ENCODE measurements at places on chromosomes 4 and X.

GRCh38 chr4:48340276-48340964, 909 bp upstream of the SLAIN2 start:
- no peak for DNase-seq

DNA sequence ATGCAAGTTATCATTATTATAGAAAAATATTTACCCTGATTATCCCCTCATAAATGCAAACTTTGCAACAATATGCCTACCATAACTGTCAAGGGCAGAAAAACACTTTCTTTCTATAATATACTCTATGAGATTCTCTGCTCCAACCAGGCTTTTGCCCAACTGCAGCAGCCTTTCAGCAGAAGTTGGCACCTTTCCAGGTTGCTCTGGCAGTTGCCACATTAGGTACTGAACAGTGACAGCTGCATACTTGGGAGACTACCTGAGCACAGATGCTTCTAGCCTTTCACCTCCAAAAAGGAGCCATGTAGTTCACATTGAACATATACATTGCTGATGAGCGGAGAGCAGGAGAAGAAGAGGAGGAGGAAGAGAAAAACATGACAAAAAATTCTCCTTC, 69.5 kb upstream of the BRWD3 start:
- DNase-seq: no peak

GRCh38 chrX:40176351-40177116, 78.8 kb upstream of the BCOR start:
- DNase-seq: peak; percentile 84

DNA sequence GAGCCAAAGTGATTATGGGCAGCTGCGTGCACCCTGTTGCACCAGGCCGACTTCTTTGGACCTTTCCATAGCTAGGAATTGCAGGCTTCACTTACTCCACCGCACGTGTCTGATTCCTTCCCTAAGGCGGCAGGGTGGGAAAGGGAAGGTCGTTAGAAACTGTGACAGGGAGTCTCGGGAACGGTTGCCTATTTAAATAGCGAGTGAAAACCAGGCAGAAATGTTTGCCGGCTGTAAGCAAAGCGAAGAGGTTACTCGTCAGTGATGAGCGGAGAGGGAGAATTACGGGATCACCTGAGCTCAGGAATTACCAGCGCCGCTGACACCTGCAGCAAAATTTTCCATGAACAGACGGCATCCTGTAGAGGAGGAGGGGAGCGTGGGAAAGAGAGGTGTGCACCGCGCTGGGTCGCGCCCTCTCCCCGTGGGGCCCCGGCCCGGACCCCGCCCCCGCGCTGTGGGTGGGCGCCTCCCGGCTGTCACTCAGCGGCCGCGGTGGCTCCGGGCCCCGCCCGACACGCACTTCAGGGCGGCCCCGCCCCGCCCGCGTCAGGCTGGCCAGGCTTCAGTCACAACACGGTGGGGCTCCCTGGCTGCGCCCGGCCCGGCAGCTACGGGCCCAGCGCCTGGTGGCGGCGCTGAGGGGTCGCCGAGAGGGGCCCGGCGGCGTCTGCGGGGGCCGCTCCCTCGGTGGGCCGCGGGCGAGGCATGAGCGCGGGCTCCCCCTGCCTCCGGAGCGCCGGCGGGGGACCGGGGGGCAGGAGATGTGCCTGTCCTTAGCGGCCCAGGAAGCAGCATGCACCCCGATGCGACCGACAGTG, at the start of gene SNX25:
TSS of gene SNX25 (plus strand) at position 568 of the 821 bp plus-strand sequence. CDS start at position 797, 229 bp downstream.
- DNase-seq: peak; percentile 77

DNA sequence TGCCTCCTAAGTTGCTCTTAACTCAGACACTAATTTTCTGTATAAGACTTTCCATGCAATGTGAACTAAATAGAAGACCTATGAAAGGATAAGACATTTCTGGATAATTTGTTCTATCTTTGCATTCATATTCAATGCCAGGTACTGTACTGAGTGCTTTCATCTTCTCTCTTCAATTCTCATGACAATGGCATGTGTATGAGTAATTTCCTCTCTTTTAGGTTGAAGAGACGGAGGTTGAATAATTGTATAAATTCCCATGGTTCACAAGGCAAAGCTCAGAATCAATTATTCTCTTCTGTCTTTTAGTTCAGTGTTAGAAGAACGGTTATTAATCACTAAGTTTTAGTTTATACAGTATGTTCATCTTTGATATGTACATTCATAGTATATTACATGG, 29.3 kb upstream of the CFAP299 start:
- DNase-seq: no peak

DNA sequence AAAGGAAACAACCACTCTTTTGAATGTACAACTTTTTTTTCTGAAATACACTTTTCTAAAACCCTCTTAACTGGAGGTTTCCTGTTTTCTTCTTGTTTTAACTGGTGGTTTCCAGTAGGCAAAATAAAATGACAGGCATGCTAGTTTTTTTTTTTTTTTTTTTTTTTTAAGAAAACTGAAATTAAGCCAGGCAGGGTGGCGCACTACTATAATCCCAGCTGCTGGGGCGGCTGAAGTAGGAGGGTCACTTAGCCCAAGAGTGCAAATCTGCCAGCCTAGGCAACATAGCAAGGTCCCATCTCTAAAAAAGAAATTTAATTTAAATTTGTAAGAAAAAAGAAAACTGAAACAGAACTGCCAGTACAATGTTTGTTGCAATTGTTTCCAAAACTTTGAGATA, 44.0 kb downstream of the TMEM144 start:
- DNase-seq: no peak

GRCh38 chr4:155510771-155511170, 134.0 kb upstream of the MAP9 start:
- DNase-seq: no peak

GRCh38 chr4:2795893-2796848, 3.3 kb downstream of the SH3BP2 start:
- DNase-seq: peak; percentile 68
